NCI-H1105 (cell line): ENCODE measurements at places on chromosomes 2 and 18.

- no peak for DNase-seq
These were observed 776.2 kb downstream of the RNF144A start for GRCh38 chr2:7693246-7694075.

DNA sequence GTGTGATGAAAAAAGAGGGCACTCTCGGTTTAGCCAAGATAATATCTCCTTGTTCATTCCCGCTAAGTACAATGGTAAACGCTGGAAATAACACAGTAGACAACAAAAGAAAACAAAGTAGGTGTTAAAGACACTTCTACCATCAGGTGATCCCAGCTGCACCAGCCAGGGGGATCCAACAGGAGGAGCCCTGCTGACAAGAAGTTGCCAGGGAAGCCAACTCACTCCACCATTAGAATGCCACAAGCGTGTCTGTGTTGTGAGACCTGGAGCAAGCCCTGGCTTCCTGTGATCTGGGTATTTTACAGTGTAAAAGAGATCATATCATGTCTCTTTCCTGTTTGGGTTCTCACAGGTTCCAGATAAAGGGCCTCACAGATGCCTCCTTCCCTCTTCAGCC lies 117.0 kb downstream of the GRB14 start:
- DNase-seq: no peak

- no peak for DNase-seq
These were observed 50.4 kb downstream of the PLB1 start for GRCh38 chr2:28546242-28546641.

GRCh38 chr18:50231621-50232020 lies 34.7 kb downstream of the CFAP53 start:
- DNase-seq: no peak

GRCh38 chr2:42788882-42789281 lies 3.5 kb downstream of the HAAO start:
- no peak for DNase-seq

- no peak for DNase-seq
These were observed 122.1 kb upstream of the STPG4 start for GRCh38 chr2:47277187-47277586.

DNA sequence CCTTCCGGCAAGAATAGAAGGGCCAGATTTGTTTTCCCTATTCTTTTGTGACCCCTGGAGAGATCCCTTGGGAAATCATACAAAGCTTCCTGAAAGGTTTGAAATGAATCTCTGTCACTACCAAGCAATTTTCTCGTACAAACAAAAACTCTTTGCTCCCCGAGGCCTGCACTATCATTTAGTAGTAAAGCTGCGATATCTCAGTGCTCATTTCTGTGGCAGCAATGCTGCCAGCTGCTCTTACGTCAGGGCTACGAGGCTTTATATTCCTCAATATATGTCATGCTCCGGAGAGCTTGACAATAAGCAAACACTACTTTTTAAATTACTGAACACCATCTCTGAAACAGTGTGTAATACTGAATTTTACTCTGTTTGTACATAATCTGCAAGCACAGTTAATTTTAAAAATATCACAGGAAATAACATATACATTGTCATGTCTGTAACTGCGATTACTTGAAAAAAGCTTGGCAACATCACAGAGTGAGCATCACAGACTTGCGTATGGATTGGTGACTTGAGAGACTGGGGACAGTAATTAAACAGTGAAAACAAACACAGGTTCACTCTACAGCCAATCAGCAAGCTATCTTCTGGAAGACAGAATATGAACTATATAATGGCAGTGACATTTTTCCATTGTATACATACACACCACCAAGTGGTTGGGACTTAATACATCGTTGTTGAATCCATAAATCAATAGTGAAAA lies 403.3 kb upstream of the NETO1 start:
- DNase-seq: no peak

GRCh38 chr2:135875491-135876065 lies 665 bp downstream of the MCM6 start:
- peak; percentile 34 for DNase-seq

DNA sequence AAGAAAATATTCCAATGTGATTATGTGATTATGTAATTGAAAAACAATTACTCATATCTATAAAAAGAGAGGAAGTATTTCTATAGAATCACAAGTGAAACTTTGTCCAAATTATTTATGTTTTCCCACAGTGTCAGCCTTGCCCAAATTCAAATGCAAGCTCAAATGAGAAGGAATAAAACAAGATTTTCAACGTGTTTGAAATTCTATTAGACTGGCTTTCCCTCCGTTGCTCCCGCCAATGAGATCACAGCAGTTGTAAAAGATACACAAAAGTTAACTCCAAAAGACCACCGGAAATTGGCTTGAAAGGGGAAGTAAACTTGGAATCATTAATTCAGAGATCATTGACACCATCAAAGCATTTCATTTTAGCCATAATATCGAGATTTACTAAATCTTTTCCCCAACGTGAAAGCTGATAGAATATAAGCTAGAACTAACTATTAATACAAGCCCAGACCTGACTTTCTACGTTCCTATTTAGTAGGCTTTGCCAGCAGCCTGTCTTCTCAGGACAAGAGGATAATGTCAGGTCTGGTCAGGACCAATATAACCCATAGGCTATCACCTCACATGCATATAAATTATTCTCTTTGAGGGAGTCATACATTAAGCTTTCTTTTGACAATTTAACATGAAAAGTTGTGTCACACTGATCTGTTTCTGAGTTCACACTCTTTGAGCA lies 222.6 kb upstream of the CHAC2 start:
- no peak for DNase-seq

- no peak for DNase-seq
These were observed 16.2 kb downstream of the SAG start for GRCh38 chr2:233323851-233324250.

DNA sequence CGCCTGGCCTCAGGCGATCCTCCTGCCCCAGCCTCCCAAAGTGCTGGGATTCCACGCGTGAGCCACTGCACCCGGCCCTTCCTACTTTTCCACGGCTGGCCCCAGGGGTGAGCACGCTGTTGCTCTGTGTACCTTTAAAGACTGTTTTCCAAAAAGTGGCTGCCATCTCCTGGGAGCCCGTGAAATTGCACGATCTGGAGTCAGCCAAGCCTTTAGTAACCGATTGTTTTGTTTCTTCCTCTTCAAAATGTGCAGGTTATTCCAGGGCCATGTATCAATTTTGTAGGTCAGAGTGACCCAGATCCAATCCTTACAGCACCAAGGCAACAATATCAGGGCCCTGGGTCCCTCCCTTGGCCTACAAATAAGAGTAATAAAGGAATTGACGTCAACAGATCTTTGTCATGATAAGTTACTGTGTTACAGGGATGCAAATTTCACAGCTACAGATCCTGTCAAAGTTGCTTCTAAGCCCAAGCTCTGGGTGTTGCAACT lies 135.6 kb upstream of the ZNF236 start:
- DNase-seq: peak; percentile 52
